Mammary microvascular endothelial cell (primary cell): ENCODE measurements at places on chromosomes 12 and 14. TPM values are rescaled to one million over a fixed set of nuclear protein-coding genes. Genes with fewer than 3 reads are reported as not detected.

The EPYC gene
- total RNA-seq, result not detected in 2 replicates

The NGDN gene
- total RNA-seq, result 30.2 and 33.4 TPM in 2 replicates

The CRIP1 gene
- total RNA-seq, result 9.3 and 15.8 TPM in 2 replicates

The TMEM119 gene
- 0.94 TPM in 1 of 2 replicates, not detected in the other for total RNA-seq

The PDE3A gene
- total RNA-seq, result 1.1 TPM in 2 replicates
